ENCODE measurements at places on chromosomes 2 and 18.
A peak's percentile ranks its signal among the peaks of the same experiment; 100 is the strongest.

DNA sequence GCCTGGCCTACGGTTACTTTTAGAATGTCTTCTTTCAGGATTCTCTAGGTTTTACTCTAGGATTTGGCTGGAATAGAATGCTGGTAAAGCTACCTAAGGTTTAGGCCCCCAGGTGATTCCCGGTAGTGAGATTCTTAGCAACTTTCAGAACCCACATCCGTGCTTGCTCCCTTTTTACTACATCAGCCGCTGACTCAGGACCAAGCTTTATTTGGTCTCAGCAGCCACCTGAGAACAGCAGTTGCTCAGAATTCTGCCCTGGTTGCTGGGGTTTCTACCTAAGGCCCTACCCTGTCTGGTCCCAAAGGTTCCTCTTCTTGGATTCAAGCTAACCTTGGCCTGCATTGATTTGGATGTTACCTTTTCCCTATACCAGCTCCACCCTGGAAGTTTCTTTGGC lies 36.1 kb upstream of the NDUFV2 start:
- no peak for DNase-seq

GRCh38 chr2:176650104-176650837 lies 381.0 kb downstream of the MTX2 start:
- DNase-seq = peak; percentile 66

GRCh38 chr2:130302164-130302886 lies 40.4 kb upstream of the IMP4 start:
- DNase-seq = no peak

DNA sequence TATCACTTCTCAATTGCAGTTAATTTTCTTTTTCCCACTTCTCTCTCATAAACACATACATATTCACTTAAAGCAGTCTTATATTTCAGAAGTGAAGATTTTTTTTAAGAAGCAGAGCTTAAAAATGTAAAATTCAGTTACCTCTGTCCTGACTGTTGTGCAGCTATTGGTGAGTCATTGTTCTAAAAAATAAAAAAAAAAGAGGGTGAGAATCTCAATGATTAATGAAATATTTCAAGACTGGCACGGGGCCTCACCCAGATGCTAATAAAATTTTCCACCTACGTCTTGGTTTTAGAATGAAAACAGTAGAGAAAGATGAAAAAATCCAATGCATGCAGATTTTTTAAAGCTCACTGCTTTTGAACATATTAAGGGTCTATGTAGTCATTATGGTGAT lies 67.7 kb downstream of the RDH14 start:
- no peak for DNase-seq

DNA sequence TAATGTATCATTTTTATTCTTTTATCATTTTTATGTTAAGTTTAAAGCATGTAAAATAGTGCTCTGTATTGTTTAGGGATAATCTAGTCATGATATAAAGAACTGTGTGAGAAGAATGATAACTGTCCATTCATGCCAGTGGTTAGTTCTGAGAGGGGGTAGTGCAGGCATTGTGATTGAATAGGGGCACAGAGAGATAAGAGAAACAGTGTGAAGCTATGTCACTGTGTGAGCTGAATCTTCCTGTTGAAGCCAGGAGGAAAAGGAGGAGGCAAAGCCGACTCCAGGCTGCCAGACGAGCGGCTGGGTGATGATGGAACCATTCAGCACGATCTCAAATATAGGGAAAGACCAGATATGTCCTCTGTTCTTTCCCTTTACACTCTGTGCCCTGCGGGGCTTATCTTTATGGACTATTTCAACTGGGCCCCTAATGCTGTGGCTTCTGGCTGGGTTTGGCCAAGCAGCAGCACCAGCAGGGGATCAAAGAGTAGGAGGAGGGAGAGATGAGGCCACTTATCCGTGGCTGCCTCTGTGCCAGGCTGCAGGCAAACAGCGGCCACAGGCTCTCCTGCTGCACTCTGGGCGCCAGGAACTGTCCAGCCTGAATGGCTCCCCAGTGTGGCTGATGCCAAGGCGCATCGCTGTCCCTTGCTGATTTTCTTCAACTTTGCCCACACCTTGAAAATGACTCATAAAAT lies 128.0 kb downstream of the SPP2 start:
- DNase-seq = peak; percentile 18
